T-helper 9 cell (primary cell): ENCODE measurements at places on chromosomes 3 and 15.

DNA sequence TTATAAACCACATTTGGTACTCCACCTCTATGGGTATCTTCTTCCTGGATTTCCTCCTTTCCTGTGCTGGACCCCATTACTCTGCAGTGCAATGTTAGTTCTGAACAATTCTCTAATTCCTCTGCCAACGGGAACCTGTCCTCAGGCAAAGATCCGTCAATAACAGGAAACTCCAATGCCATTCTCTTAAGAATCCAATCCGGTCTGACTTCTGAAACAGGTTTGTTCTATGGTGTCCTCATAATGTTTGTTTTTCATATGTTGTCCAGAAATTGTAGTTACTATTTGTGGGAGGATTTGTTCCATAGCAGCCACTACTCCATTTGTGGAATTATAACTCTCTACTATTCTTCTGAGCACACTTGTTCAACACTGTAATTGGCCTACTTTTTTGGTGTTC, 112.7 kb downstream of the TBL1XR1 start:
- no peak for DNase-seq

DNA sequence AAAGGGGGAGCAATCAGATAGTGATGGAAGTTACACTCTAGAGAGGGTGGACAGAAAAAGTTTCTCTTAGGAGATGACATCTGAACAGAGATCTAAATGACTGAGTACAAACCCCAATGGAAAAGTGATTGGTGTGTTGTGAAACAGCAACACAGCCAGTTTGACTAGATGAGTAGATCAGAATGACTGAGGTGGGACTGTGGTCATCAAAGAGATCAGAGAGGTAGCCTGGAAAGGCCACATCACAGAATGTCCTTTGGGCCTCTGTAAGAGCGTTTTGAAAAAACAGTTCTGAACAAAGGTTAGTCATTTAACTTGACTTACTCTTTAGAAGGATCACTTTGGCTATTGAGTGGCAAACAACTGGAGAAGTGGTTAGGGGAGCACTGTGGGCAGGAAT, 10.6 kb downstream of the LRRC58 start:
- no peak for DNase-seq

GRCh38 chr15:98859149-98859548, 148.4 kb downstream of the PGPEP1L start:
- no peak for DNase-seq

- DNase-seq, result no peak
Measured at GRCh38 chr3:86914670-86915069, 76.3 kb downstream of the VGLL3 start.

- no peak for DNase-seq
Measured at GRCh38 chr3:115071166-115071565, 75.9 kb downstream of the ZBTB20 start.

DNA sequence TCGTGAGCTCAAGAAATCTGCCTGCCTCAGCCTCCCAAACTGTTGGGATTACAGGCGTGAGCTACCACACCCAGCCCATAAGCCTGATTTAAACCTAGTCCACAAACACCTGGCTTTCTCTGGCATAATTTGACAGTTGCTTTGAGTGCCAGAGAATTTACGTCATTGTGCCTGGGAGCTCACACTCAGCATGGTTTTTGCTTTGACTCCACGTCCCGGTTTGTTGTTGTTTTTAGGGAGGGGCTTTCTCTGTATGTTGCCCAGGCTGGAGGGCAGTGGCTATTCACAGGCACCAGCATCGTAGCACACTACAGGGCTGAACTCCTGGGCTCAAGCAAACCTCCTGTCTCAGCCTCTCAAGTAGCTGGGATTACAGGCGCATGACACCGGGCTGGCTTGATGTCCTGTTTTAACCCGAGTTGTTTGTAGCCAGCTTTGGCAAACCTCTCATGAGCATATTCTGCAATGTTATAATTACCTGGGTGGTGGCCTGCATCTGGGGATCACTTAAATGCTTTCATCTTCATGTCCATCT, 32.7 kb downstream of the CEMIP start:
- no peak for DNase-seq

GRCh38 chr3:112132088-112132487, 960 bp downstream of the GCSAM start:
- no peak for DNase-seq

- no peak for DNase-seq
Measured at GRCh38 chr15:33028495-33028894, 166.0 kb downstream of the FMN1 start.

DNA sequence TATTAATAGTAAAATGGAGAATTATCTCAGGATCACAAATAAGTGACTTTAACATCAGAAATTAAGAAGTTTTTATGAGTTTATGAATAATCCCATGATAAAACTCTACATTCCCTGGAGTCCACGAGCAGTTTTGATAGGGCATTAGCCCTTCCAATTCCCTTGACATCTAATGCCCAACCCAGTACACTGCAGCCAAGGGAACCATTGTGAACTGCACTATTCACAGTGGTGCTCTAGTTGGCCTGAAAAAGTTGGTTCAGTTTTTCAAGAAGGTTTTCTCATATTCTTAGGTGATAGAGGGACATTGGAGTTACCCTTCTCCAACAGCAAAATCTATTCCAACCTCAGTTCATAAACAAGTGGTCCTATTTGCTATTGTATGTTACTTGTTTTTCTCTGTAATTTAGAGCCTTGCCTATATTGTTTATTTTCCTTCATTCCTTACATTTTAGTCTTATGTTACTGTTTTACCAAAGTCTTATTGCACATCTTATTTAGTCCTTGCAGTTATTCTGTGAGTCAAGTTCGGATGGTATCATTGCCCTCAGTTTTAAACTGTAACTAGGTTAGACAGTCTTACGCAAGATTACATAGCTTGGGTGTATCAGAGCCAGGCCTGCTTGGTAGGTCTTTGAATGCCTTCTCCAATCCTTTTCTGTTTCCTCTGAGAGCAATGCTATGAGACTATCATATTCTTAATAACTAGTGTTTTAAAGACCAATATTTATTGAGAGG, 57.9 kb upstream of the SAMMSON start:
- DNase-seq, result no peak

DNA sequence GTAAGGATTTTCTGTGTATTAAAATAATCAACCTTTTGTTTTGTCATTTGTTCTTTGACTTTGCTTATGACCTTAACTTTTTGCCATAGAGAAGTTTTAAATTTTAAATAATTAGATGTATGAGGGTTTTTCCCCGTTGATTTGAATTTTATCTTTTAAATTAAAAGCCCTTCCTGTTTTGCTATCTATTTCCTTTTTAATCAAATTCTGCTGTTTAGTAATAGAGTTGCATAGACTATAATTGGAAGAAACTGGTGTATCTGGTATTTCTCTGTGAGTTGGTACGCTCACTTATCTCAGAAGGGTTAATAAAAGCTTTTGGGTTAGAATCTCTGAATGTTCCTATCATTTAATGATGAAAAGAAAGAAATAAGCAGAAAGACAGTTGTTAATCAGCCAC, 82.2 kb downstream of the LRRC3B start:
- DNase-seq, result no peak

DNA sequence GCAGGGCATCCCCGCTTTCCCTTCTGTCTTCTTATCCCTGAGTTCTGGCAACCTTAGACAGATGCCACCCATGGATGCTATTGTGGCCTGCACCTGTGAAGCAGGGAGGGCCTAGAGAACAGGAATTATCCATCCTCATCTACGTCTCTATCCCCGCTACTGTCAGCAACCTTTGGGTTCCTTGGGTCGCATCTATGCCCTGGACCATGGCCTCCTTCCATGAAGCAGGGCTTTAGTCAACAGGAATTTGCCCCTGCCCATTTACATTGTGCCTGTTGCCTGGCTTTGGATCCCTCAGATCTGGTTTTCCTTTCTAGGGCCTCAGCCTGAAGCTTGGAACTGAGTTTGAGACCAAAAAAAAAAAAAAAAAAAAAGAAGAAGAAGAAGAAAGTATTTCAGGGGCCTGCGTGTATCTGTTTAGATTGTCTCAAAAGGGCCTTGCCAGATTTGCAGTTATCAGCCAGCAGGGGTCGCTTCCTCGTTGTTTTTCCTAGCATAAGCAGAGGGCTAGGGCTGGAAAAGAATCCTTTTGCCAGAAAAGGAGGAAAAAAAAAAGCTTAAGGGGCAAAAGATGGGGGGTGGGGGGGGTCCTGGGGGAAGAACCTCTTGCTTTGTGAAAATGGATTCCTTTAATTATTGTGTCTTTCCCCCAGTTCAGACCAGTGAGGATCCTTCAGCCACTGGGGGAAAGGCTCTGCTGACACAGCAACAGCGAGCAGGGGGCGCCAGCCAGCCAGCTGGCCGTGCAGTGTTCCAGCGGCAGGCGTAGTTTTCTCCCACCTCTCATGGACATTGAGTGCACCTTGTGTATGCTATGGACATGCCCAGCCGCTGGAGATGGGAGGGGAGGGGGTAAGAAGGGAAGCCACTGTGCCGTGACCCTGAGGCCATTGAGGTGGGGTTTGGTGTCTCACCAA, 65.7 kb upstream of the ALDH1L1 start:
- DNase-seq, result no peak

DNA sequence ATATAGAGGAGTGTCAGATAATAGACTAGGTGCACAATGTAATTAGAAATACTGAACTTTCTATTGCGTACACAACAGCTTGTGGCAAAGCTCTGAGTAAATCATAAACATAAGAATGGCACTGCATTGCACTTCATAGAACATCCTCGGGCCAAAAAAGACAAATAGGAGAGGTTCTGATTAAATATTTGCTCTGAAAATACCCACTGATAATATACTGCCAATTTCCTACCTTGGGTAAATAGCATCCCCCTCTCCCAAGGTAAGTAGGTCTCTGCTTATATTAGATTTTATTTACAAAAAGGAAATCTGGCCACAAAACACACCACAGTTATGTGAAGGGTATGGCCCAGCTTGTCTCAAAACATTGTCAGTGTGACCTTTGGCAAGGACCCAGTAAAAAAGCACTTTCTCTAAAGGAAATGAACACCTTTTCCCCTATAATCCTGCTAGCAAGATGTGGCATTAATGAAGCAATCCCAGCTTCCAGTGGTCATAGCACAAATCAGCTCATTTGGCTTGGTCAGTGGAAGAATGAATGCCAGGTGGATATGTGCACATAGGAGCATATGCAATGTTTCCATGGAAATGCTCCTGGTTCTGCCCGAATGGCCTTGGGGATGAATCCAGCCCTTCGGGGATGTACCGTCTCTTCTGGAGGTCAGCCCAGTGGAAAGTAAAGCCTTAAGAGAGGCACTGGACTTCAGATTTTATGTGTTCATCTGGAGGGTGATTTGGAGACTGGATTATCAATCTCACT, 315.9 kb downstream of the LSAMP start:
- DNase-seq, result no peak

- no peak for DNase-seq
Measured at GRCh38 chr15:93252780-93253179, 163.8 kb upstream of the RGMA start.

- DNase-seq, result no peak
Measured at GRCh38 chr3:108511490-108511889, 1.1 kb upstream of the MYH15 start.

- no peak for DNase-seq
Measured at GRCh38 chr3:77122652-77123051, 82.8 kb downstream of the ROBO2 start.

DNA sequence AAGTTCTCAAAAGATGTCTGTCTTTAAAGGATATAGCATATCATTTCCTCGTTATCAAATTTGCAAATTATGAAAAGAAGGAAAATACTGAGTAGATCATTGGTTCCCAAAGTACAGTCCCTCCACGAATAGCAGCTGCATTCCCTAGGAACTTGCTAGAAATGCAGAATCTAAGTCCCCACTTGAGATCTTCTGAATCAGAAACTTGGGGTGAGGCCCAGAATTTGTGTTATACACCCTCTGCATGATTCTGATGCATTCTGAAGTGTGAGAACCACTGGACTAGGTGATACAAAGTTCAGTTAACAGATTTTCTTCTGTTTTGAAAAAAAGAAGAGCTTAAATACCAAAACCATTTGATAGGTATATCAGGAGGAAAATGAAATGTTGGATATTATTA, 77.1 kb downstream of the SLC25A26 start:
- DNase-seq, result no peak

DNA sequence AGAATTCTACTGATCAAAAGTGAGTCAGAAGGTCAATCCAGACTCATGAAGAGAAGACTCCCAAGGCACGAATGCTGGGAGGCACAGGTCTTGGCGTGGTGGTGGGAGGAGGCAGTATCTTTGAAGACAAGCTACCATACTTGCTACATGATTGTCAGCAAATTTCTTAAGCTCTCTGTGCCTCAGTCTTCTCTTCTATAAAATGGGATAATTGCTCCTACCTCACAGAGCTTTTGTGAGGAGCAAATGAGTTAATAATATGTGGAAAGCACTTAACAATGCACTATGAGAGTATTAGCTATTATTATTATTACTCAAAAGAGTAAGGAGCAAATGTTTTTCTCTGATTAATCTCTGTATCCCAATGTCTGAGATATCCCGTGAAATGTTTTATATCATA, 36.2 kb downstream of the EHD4 start:
- DNase-seq, result no peak

DNA sequence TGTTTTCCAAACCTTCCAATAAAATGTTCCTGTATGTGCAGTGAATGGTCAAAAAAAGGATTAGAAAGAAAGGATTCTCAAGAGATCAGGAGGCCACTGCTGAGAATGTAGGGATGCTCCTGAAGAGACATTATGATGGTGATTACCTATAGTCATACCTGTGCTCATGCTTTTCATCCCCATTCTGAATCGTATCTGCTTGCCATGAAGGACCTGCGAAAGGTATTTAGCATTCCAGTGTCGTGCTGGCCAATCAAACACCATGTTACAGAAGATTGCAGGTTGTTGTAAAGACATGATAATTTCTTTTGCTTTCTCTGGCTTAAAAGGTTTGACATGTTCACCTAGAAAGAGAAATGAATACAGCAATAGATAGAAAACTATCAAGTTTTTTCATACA, 16.1 kb downstream of the HSPBAP1 start:
- DNase-seq, result no peak

- DNase-seq, result no peak
Measured at GRCh38 chr3:187255314-187255713, 36.2 kb downstream of the MASP1 start.

DNA sequence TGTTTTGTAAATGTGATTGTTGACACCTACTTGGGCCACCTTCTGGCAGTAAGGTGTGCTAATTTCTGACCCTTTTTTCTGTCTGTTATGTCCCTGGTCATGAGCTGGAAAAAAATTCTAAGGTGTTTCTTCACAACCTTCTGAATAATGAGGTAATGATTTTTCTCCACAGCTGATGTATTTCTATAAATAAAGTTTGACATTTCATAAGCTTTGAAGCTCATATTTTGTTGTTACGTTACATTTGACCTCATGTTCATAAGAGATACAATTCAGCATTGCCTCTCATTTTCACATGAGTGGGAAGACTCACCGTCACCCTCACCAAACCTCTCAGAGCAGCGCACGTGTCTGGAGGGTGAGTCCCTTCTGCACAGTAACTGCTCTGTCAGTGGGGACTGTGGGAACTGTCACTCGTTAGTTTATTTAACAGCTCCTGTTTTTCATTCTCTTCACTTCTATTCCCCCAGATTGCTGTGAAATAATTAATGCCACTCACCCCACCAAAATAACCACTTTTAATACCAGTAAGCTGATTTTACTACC, 140.9 kb downstream of the PLCL2 start:
- DNase-seq, result no peak

DNA sequence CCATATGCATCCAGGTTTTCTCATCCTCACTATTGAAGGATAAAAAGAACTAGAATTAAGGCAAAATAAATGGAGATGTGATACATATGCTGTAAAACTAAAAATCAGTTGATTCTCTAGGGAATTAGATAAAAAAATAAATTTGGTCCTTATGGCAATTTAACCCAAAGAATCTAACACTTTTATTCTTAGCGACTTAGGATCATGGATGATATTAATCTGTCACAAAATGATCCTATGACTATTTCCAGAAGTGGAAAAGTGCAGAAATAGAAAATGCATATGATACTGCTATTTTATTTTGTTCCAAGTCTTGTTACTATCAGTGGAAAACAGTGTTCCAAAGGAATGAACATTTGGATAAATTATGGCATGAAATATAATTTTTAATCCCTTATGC, 746.3 kb downstream of the ROBO2 start:
- DNase-seq, result no peak
